ENCODE measurements at places on chromosomes 2 and 18. TPM values are rescaled to one million over a fixed set of nuclear protein-coding genes. Genes with fewer than 3 reads are reported as not detected.

Gene CHRNG
- total RNA-seq, result 0.83 TPM

Gene KLF7
- total RNA-seq, result 11.6 TPM

Gene ZSCAN30
- total RNA-seq, result 19.1 TPM

Gene BZW1
- total RNA-seq, result 407 TPM

Gene CNTNAP5
- total RNA-seq, result not detected

Gene HOXD1
- not detected for total RNA-seq

Gene QPCT
- 0.13 TPM for total RNA-seq

Gene SKOR2
- not detected for total RNA-seq

Gene GPAT2
- total RNA-seq, result not detected

Gene UGT1A5
- not detected for total RNA-seq

Gene ACVR2A
- 4.9 TPM for total RNA-seq

Gene CCDC85A
- 0.57 TPM for total RNA-seq

Gene KCNK3
- 0.32 TPM for total RNA-seq

DNA sequence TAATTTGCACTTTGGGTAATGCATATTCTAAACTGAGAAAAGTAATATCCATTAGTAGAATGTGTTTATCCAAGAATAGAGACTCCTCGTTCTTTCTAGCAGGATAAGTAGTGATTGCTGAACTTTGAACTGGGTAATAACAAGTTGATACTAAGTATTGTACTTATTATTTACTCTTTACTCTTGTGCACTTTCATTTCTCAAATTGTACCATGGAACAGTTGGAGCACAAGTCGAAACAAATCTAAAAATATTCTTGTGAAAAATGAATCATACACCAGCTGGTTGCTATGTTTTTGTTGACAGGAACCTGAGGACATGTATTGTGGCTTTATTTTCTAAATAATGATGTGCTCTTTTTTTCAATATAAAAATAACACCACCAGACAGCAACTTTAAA is 111.9 kb downstream of the RGPD3 start:
- no peak for DNase-seq

- no peak for DNase-seq
These were observed 10.2 kb downstream of the TMEM17 start for GRCh38 chr2:62495761-62496160.

DNA sequence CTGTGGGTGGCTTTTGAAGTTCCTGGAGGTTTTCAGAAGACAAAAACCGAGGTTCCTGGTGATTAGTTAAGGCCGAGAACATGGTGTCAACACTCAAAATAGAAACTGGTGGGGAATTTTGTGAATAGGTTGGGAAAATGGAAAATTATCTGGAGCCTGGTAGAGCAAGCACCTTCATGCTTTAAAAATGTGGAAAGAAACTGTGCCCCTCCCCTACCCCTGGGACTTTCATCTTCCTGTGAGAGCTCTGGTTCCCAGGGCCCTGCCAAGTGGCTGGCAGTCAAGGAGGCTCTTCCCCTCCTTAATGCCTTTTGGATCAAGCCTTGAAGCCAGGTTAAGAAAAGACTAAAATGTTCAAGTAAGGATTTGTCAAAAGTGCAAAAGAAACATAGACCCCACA is 1.9 kb upstream of the CRACDL start:
- no peak for DNase-seq

DNA sequence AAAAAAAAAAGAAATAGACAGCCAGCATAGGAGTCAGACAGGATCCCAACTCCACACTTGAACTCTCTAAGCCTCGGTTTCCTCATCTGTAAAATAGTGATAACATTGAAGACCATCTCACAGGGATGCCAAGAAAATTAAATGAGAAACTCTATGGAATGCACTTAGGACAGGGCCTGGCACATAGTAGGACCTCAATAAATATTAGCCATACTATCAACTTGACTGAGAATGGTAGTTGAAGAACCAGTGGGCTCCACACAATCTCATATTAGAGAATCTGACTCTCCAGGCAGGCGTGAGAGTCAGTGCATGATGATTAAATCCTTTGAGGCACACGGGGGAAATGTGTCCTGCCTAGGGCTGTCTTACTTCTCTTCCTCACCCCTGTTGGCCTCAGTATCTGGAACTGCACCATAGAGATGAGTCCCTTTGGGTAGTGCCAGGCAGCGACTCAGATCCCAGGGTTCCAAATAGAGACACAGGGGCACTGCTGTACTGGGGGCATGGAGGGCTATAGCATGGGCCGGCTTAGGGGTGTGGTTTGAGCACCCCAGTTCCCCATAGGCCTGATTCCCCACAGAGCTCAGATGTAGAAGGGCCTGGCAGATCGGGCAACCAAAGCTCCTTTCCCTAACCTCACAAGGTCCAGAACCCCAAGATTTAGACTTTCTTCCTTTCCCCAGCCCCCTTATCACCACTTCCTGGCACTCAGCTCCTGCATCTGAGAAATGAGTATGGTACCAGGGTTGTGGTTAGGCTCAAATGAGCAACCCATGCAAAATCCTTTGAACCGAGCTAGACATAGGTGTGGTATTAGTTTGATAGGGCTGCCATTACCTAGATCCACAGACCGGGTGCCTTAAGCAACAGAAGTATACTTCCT is 51.3 kb upstream of the CAB39 start:
- no peak for DNase-seq

- no peak for DNase-seq
These were observed 93.0 kb downstream of the COL6A3 start for GRCh38 chr2:237320801-237321560.

GRCh38 chr2:31386648-31387047 is 27.9 kb downstream of the XDH start:
- peak; percentile 13 for DNase-seq

DNA sequence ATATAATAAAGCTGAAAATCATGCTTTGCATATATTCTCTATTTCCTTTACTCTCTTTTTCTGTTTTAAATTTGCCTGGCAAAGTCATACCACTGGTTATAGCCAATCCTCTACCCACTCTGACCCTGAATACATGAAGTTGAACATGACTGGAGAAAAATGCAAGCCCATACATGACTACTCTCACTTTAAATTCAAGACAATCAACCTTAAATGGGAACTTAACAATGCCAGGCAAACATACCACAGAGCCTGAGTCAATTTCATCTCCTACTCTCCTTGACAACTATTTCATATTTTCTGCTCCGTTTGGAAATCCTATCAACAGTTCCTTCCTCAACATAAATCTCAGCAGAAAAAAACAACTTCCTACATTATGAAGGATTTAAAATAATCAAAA is 22.6 kb downstream of the RAD51AP2 start:
- DNase-seq, result no peak

- no peak for DNase-seq
These were observed 22.1 kb downstream of the TTLL4 start for GRCh38 chr2:218732761-218733158.

GRCh38 chr2:102357937-102358336 is 2.3 kb downstream of the IL18R1 start:
- DNase-seq, result no peak

GRCh38 chr2:129331638-129332037 is 647.8 kb upstream of the RAB6C start:
- DNase-seq, result no peak

DNA sequence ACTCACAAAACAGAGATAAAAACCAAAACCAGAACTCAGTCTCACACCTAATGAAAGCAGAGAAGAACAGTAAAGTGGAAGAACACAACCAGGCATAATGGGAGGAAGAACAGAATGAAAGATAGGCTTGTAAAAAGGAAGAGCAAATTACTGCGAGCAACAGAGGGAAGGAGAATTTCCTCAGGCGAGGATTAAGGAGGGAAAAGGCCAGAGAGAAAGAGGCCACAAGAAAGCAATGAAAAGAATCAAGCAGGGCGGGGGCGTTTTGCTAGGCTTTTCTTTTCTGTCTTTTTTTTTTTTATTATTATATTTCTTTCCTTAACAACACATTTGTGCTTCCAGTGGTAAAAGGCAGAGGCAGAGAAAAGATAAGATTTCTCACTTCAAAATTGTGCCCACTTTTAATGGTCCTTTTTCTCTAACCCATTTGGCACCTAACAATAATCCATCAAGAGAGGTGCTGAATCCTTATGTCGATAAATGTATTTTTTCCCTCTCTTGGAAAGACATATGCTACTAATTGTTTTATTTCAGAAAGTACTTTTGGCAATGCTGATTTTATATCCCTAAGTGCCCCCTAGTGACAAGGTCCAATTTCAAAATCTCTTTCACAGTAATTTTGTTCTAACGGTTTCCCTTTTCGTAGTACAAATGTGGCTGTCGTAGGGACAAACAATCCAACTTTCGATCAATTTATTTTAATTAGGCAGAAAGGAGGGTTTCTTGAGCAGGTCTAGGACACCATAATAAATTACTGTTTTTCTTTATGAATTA is 138.7 kb upstream of the AQP4 start:
- DNase-seq, result no peak

DNA sequence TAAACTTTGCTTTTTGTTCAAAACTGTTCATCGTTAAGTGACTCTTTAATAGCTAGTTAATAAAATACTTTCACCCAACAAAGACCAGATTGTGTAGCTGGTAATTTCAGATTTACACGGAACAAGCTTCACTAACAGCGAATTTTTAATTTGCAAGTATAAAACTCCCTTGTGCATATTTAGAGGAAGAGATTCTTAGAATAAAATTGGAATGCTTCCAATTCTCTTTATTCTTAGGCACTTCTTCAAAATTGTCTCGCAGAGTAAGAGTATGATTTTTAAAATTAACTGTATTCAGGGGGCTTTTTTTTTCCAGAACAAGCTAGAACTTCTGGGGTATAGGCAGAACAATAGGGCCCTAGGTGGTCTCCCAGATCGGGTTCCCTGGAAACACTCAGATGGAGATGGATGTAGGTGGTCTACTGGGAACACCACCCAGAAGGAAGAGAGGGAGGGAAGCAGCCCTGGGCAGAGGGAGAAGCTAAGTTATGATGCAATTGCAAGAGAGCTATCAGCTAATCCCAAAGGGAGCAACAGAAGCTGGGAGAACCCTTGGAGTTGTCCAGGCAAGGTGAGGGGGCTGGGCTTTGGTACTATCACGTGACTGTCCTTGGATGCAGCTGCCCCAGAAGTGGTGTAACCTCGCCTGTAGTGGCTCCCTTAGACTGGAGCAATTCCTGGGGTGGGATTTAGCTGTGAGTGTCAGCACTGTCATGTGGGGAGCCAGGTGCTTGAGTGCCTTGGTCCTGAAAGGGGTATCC is 151.7 kb upstream of the ASB18 start:
- DNase-seq, result no peak

GRCh38 chr2:150085478-150085877 is 402.0 kb downstream of the RND3 start:
- DNase-seq, result no peak

DNA sequence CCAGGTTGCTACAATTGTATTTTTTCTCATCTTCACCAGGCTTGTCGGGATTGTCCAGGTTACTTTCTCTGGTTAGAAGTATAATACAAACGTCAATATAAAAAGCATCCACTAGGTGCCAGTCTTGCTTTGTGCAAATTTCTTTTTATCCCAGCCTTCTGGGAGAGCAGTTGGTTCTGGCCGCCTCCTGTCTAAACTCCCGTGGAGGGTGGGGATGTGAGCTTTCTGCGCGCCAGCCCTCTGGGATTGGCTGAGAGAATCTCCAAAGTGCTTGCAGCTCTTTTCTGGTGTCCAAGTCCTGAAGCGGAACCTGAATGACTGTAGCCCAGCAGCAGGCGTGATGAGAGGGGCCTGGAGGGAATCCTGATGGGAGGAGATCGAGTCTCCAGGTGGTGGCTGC is 22.4 kb upstream of the TOGARAM2 start:
- peak; percentile 75 for DNase-seq

GRCh38 chr2:150767991-150768746 is 280.7 kb upstream of the RND3 start:
- no peak for DNase-seq

DNA sequence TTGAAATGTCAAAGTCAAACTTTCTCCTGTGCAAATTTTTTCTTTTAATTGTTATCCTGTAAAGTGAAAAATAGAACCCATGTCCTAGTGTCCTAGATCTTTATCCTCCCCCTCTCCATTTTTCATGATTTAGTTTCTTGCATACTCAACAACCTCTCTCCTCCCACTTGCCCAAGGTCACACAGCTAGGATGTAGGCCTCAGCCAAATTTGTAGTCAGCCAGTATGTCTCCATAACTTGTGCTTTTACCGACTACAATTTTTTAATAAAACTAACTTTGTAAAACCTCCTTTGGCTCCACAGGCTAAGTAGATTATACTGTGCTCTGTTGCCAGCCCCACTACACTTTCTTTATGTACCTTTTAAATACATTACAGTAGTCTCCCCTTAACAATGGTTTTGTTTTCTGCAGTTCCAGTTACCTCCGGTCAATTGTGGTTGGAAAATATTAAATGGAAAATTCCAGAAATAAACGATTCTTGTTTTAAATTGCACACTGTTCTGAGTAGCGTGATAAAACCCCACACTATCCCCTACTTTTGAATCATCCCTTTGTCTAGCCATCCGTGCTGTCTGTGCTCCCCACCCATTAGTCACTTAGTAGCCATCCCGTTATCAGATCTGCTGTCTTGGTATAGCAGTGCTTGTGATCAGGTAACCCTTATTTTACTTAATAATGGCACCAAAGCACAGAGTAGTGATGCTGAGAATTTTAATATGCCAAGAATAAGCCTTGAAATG is 22.8 kb downstream of the GULP1 start:
- no peak for DNase-seq

- DNase-seq, result peak; percentile 99
These were observed 419.7 kb upstream of the TNP1 start for GRCh38 chr2:217279556-217279955.

- no peak for DNase-seq
These were observed 233.2 kb downstream of the CNTNAP5 start for GRCh38 chr2:124258140-124258880.

GRCh38 chr18:42080340-42080739 is 125.3 kb downstream of the PIK3C3 start:
- DNase-seq, result no peak

GRCh38 chr2:64581777-64582539 is 57.8 kb downstream of the AFTPH start:
- DNase-seq, result no peak

GRCh38 chr2:69594341-69594740 is 49.2 kb downstream of the AAK1 start:
- DNase-seq, result peak; percentile 44

- DNase-seq, result peak; percentile 62
These were observed 412.1 kb upstream of the TRIB2 start for GRCh38 chr2:12304564-12305171.

GRCh38 chr2:241837197-241837965 is 21.3 kb downstream of the PDCD1 start:
- no peak for DNase-seq

- DNase-seq, result no peak
These were observed 42.9 kb downstream of the TMEM37 start for GRCh38 chr2:119474371-119475224.
